ENCODE measurements at places on chromosomes 7 and 10.

GRCh38 chr10:91453535-91453934, 43.4 kb downstream of the HECTD2 start:
- DNase-seq = no peak

GRCh38 chr7:82678716-82679115, 235.1 kb upstream of the CACNA2D1 start:
- DNase-seq = no peak

GRCh38 chr7:149777551-149778326, 4.4 kb upstream of the ZNF467 start:
- no peak for DNase-seq

- DNase-seq = no peak
Observed at GRCh38 chr10:30182191-30183054, 123.0 kb upstream of the JCAD start.

DNA sequence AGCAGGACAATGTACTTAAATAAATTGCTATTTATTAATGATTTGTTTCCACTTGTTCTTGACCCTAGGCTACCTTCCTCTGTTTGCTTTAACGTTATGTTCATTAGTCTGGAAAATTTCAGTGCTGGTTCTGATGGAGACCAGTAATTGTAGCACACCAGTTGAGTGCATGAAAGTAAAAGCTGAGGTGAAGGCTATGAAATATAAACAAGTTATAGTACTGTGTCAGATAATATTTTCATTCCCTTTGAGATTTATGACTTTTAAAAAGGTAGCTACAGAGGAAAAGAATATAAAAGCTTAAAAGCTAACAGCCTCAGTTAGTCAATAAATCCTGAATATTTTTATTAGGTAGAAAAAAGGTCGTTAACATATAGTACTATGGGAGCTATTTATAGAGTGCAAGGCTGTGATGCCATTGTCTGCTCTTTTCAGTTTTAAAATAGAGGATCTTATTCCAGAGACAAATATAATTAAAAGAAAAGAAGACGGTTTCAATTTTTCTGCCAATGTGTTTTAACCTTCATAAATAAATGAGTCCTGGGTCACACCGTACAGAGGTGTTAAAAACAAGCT, 351.8 kb upstream of the ETV1 start:
- no peak for DNase-seq

DNA sequence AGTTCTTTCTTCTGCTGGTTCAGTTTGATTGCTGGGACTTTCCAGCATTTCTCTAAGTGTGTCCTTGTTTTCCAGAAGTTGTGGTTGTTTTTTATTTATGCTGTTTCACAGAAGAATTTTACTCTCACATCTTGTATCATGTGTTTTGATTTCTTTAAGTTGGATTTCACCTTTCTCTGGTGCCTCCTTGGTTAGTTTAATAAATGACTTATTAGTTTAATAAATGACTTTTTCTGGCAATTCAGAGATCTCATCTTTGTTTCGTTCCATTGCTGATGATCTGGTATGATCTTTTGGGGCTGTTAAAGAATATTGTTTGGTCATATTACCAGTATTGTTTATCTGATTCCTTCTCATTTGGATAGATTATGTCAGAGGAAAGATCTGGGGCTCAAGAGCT, 59.8 kb upstream of the CYP2C9 start:
- no peak for DNase-seq

DNA sequence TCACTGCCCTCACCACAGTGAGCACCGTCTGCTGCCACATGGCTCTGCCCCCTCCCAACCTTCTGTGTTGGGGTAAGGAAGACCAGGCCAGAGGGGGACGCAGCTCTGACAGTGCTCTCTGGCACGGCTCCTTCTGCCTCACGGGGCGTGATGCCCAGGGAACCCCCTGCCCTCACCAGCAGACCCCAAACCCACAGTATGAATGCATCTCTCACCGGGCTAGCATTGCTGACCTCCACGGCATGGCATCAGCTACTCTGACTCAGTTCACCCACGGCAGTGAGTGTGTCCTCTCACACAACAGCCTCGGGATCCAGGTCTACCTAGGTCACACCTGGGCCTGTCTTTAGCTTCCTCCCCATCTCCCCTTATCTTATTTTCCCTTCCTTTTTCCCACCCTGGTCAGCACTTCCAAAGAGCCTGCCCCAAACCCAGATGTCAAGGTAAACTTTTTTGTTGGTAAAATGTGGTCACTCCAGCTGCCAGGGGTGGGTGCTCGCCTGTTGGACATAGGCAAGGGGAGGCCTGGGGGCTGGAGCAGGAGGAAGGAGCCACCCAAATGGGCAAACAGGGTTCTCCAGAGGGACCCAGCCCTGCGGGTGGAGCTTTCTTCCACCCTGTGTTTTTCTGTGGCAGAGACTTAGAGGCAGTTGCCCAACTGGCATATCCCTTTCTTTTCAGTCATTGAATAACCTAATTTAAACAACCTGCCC, 4.4 kb downstream of the CALML3 start:
- no peak for DNase-seq

GRCh38 chr10:6035931-6036575, 26.1 kb downstream of the IL2RA start:
- no peak for DNase-seq

DNA sequence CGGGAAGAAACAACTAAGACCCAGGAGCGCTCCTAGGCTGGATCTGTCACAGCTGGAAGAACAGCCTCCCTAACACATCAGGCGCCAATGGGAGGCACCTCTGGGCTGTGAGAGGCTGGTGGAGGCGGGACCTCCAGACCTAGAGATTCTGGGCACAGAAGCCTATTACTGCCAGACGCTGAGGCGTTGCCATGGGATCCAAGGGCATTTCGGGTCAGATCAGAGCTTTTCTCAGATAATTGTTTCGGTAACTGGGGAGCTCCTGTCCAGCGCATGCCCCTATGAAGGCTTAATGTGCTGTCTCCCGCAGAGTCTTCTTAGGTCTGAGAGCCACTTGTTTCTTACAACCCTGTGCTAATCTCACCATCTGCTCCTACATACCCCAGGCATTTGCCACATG, 339.2 kb downstream of the ZNF716 start:
- DNase-seq = no peak

DNA sequence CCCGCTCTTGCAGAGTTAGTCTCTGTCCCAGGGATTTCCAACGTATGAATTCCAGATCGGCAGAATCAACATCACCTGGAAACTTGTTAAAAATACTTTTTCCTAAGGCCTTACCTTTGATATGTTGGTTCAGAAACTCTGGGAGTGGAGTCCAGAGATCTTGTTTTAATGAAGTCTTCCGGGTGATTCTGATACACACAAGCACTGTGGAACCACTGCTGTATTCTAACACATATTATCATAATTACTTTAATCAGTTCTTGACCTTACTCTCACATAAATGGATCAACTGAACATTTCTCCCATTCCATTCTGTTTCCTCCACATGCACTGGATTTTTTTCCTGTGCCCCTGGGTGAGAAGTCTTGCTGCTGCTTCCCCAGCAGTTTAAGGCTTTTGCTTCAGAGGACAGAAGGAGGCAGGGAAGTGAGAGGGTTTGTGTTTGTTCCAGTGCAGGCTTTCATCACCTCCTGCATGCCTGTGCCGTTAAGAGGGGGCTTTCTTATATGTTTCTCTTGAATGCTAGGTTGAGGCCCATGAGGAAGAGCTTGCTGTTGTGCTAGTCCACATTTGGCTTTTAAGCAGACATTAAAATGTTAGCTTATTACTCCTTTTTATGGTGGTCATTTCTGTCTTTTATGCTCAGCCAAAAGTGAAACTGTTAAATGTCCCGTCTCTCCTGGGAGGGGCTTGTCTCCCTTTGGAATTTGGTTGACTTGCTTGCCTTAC, 32.4 kb downstream of the CCSER2 start:
- DNase-seq = no peak

DNA sequence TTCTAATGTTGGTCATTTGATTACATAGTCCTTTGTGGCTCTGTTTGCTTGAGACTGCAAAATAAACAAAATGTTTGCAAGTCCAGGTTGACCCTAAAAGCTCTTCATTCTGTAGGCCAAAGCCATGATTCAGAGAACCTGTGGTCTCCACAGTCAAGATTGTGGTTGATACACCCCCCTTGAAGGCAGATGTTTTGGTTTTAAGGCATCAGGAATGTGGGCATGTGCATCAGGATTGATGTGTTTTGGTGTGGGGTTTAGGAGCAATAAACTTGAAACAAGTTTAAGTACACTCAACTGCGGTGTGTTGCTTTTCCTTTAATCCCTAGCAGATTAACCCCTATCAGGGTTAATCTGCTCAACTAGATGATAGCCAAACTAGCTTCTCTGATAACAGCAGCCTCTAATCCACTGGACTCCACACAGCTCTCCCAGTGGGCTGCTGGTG, 379.1 kb upstream of the GALNT17 start:
- no peak for DNase-seq

Measured in stimulated activated CD8-positive, alpha-beta memory T cell treated with anti-CD3 and anti-CD28 coated beads, Interleukin-4, amount 100 ng/mL, for 1 hour (primary cell).